ENCODE measurements at places on chromosomes 5 and 9.
A peak's percentile ranks its signal among the peaks of the same experiment; 100 is the strongest.

DNA sequence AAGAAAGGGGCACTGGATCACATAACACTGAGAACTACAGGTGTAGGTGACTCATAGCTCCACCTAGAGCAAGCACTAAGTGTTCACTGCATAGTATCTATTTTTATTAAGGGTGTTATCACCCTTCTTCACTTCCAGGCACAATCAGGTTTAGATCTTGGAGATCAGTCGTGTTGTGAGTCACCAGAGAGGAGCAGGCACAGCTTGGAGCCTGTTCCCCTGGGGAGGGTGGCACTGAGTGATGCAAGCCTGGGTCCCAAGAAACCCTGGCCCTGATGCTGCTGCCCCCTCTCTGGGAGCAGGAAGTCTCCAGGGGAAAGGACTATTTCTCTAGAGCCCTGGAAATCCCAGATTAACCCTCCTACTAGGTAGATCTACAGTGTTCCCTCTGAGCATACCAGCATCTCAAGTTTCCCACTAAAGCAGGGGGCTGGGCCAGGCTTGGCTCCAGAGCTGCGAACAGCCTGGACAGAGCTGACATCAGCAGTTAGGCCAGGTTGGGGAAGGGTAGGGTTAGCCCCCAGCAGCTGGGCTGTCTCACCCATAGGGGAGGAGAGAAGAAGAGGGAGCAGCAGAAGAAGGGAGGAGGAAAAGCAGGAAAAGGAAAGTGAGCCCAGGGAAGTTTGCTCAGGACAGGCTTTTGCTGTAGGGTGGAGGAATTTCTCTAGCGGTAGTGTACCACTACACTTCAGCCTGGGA, 28.1 kb upstream of the SPINK4 start:
- DNase-seq = peak; percentile 25

DNA sequence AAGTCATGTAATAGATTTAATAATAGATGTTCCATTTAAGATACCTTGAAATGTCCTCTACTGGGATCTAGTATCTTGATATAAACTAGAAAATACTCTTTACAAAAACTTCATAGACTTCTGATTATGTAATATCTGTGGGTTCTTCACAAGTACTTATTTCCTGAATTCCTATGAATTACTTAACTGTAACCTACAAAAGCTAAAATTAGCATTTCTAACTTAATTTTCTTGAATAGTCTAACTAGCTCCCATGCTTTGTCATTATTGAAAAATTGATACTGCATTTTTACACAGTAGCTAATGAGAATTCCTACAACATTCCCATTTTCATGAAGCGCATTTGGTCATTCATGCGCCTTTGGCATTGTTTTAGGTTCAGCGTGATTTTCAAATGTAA, 1828.2 kb downstream of the MAT2B start:
- peak; percentile 12 for DNase-seq

- no peak for DNase-seq
Measured at GRCh38 chr5:58085800-58086199, 374.1 kb downstream of the PLK2 start.

DNA sequence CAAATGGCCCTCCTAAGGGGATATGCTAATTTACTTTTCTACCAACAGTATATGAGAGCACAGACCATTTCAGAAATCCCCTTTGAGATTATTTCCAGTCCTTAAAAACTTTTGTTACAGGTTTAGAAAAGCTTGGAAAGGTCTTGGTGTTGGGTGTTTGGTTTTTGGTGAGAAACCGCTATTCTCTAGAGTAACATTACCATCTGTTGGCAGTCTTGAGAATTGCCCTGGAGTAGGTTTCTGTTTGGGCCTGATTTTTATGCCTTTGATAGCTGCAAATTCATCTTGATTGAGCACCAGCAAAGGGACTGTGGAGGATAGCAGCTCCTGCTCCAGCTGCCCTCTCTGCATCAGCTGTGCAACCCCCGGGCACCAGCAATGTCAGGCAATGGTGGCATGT, 8.0 kb downstream of the NUDT2 start:
- no peak for DNase-seq

GRCh38 chr5:133147815-133148567, 96.2 kb downstream of the HSPA4 start:
- no peak for DNase-seq

GRCh38 chr5:83577036-83577636, 105.6 kb downstream of the VCAN start:
- peak; percentile 13 for DNase-seq

DNA sequence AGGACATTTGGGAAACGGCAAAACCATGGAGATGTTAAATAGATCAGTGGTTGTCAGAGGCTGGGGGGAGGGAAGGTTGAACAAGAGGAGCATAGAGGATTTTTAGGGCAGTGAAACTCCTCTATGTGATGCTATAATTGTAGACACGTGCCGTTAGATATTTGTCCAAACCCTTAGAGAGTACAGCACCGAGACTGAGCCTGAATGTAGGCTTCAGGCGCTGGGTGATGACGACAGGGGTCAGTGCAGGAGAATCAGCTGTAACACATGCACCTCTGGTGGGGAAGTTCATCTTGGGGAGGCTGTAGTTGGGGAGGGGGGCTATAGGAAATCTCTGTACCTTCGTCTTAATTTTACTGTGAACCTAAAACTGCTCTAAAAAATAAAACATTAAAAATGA, 22.2 kb upstream of the CLPTM1L start:
- DNase-seq = no peak

GRCh38 chr5:26662806-26663360, 375.5 kb downstream of the CDH9 start:
- no peak for DNase-seq

DNA sequence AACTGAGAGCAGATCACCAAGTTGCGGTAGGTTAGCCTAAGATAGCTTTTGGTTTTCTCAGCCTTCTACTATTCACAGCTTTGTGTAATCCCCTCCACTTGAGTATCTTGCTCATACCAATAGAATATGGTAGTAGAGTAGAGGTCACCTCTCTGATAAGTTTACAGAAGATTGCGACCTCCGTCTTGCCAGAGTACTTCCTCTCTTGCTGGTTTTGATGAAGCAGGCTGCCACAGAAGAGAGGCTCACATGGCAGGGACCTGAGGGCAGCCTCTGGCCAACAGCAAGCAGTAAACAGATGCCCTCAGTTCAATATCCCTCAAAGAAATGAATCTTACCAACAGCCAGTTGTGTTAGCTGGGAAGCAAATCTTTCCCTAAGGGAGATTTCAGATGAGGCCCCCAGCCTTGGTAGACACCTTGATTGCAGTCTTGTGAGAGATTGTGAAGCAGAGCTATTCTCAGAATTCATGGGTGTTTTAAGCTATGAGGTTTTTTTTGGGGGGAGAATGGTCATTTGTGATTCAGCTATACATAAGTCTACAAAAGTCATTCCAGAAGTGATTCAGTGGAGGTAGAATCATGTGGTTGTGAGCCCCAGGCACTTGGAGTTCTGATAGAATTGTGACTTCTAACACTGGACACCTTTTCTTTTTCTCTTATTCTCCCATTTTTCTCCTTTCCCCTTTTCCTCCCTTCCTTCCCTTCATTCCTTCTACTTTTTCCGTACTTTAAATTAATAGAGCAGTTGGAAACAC, 22.7 kb upstream of the CDKN2B start:
- no peak for DNase-seq

- no peak for DNase-seq
Measured at GRCh38 chr9:117926031-117926658, 221.9 kb downstream of the TLR4 start.

- DNase-seq = no peak
Measured at GRCh38 chr5:4855880-4856279, 284.2 kb upstream of the ADAMTS16 start.

DNA sequence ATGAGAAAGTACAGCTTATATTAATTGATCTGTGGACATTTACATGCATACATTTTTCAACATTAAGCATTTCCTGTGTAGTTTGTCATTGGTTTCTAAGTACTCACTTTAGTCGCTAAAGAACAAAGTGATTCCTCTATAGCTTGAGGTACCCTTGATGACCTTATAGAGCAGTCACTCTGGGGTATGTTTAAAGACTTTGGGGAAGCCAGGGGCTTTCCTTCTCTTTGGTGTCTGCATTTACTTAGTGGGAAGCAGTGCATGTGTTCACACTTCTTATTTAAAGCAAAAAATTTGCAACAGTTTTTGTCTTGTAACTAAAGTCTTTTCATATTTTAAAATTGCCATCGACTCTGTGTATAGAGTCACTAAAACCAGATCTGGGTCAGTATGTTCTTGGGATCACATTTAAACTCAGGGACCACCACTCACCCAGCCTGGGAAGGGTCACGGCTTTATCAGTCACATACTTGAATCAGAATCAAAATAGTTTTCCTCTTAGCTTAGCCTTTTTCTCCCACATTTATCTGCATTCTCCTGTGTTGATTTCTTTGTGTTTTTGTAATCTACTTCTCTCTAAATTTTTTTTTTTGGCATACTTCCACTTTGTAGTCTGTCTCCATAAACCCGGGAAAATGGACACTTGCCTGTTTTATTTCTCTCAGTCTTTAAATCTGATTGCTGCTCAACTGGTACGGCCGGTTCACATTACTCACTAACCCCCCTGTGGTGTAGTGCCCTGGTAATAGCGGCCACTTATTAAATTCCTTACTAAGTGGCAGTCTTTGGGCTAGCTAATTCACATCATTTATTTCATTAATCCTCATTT, 143.9 kb upstream of the FBN2 start:
- no peak for DNase-seq

DNA sequence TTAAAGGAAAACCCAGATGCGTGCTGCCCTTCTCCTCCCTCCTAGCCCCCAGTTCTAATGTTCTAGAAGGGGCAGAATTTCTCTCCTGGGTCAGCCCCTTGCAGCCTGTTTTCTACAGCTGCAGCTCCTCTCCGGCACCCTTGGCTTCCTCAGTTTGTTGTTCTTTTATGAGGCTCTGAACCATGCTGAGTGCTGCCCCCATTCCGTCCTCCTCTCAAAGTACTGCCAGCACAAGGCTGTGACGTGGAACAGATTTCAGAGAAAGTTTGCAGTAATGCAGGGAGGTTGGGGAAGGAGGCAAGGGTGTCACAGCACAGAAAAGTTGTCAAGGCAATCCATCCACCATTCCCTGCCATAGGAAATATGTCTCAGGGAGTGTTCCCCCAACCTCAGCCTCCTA, 63.3 kb downstream of the RGS3 start:
- no peak for DNase-seq

DNA sequence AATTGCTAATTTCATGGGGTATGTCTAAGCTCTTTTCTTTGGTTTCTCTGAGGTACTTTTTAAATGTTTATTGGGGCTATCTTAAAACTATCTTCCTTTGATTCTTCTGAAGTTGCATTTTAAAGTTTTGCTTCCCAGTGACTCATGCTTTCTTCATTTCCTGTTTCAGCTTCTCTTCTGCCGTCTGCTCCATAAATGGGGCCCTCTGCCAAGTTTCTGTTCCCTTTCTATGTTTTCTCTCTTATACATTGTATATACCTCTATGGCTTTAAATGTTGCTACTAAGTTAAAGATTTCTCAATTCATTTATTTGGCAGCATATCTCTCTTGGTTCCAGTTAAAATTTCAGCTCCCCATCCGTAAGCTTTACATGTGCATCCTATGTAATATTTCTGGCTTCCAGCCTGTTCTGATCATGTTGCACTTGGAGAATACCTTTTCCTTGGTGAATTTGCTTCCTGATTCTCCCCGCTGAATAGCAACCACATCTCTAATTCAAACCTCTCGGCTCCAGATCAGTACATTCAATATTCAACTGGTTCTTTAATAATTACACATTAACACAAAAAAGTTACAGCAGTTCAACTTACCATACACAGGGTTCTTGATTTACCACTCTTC, 125.3 kb downstream of the ST8SIA4 start:
- DNase-seq = peak; percentile 87

- peak; percentile 78 for DNase-seq
Measured at GRCh38 chr9:8346296-8346695, 546.7 kb upstream of the DMAC1 start.

GRCh38 chr9:111938427-111938800, 41.8 kb downstream of the UGCG start:
- no peak for DNase-seq

GRCh38 chr5:178793151-178793550, 62.7 kb upstream of the ZNF354A start:
- DNase-seq = no peak

DNA sequence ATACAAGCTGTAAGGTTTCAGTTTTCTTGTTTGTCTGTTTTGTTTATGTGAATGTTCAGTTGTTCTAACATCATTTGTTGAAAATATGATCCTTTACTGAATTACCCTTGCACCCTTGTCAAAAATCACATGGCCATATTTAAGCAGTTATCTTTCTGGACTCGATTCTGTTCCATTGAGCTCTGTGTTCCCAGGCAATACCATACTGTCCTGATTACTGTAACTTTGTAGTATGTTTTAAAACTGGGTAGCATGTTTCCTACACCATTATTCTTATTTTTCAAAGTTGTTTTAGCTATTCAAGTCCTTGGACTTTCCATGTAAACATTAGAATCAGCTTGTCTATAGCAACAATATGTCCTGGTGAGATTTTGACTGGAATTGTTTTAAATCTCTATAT, 66.7 kb upstream of the PRSS3 start:
- DNase-seq = no peak

DNA sequence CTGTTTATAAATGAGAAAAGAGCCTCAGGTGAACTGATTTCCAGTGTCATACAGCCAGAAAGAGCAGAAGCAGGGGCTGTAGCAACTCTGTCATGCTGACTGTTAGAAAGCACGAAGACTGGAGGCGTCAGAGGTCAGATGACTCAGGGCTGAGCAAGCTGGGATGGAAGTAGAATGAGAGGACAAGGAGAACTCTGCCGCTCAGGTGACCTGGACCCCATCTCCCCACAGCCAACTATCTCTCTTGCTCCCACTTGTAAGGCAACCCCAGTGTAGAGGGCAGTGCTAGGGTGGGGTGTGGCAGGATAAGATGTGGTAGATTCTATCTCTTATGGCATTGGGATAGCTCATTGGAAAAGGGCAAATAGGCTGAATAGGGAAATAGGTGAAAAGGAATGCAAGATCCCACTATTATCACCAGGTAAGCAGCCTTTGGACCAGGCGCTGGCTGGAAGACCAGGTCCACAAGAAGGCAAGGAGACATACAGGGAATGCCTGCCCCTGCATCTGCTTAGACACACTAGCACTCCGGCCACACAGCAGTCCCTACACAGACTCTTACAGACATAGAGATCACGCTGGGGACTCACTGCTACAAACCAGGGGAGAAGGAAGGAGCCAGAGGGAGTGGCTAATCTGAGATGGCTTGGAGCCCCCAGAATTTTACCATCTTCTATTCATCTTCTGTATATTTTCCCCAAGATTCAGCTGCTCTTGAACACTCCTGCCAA, 21.2 kb upstream of the LOX start:
- peak; percentile 71 for DNase-seq

- DNase-seq = no peak
Measured at GRCh38 chr5:106640511-106640910, 1030.2 kb downstream of the EFNA5 start.

GRCh38 chr9:22332202-22332601, 114.4 kb upstream of the DMRTA1 start:
- no peak for DNase-seq

GRCh38 chr5:84285641-84286637, 98.7 kb downstream of the EDIL3 start:
- no peak for DNase-seq

Data from fibroblast of skin of right quadriceps (primary cell).